CD8-positive, alpha-beta memory T cell (primary cell): ENCODE measurements at places on chromosomes 3 and 15. TPM values are rescaled to one million over a fixed set of nuclear protein-coding genes. Genes with fewer than 3 reads are reported as not detected.

POLQ gene
- 12.4 TPM for total RNA-seq

SEMA5B gene
- not detected for total RNA-seq

SLCO2A1 gene
- total RNA-seq: not detected

LSMEM2 gene
- total RNA-seq: not detected

THSD4 gene
- total RNA-seq: not detected
